ENCODE measurements at places on chromosomes 3 and 15.

- DNase-seq: no peak
Measured at GRCh38 chr3:120708408-120708807, 26.4 kb upstream of the HGD start.

GRCh38 chr15:84057714-84058331 lies 177.8 kb upstream of the GOLGA6L4 start:
- DNase-seq: no peak

- no peak for DNase-seq
Measured at GRCh38 chr3:124992041-124992440, 57.5 kb upstream of the MUC13 start.

DNA sequence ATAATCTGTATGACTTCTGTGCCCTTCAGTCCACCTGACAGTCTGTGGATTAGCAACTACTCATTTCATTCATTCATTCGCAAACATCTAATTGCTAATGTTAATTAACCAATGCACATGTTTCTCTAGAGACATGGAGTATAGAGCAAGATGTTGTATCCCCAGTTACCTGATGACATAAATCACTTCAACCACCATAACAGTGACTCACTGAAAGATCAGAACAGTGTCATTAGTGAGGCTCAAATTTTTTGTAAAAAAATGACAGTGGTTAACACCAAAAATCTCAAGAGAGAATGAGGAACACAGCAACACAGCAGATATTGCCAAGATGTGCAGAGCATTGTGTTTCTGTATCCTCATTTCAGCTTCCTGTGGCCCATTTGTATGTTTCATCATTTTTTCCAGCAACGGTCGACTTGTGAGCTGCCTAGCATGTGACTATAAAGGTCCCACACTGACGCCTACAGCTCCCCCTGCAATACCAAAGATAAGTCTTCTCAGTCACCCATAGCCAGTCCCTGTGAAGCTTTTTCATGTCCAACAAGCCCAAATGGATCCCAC lies 3.7 kb upstream of the PLD1 start:
- DNase-seq: no peak

GRCh38 chr15:39167164-39168058 lies 413.5 kb upstream of the THBS1 start:
- no peak for DNase-seq

- no peak for DNase-seq
Measured at GRCh38 chr15:84681831-84682230, 23.8 kb upstream of the NMB start.

DNA sequence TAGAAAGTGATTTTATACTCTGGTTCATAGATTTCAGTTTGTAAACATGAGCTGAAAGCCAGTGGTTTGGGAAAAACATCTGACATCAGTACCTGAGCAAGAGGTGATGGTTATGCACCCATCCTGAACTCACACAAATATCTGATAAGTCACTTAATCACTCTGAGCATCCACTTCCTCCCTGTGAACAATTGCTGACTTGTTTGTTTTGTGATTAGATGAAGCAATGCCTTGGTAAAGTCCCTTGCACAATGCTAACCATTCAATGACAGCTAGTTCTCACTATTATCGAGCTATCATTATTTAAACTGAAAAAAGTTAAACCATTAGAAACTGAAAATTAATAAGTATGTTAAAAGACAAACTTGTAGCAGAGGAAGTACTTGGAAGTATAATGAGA lies 303.0 kb downstream of the PLOD2 start:
- no peak for DNase-seq

DNA sequence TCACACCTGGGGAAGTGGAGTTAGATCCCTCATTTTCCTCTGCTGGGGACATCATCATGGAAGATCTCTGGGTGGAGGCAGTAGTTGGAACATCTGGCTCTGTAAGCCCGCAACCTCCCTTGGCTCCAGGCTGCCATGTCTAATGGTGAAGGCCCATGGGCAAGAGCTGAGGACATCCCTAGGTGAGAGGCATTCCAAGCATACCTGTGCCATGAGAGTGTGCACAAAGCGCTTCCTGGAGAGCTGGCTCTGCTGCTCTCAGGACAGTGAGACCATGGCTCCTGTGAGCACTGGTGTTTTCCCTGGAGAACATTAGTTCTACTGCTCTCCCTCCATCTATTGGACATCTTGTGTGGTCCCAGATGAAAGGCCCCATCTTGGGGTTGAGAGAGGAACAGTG lies 7.7 kb downstream of the MAPKAPK3 start:
- peak; percentile 89 for DNase-seq

DNA sequence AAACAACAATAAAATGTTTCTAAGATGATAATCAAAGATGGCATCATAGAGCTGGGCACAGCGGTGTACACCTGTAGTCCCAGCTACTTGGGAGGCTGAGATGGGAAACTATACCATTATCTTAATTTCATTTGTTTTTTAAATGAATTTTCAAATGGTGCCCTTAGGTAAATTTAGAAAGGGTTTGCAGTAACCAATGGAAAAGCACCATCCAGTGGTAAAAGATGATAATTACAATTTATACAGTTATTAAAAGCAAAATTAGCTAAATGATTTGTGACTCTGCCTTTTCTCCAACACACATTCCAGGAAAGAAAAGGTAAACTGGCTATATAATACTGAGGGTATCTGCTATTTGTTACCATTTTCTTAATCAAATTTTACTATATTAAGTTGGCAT lies 14.4 kb upstream of the ANKRD28 start:
- peak; percentile 15 for DNase-seq

GRCh38 chr3:172145031-172145686 lies 105.8 kb downstream of the FNDC3B start:
- DNase-seq: no peak

DNA sequence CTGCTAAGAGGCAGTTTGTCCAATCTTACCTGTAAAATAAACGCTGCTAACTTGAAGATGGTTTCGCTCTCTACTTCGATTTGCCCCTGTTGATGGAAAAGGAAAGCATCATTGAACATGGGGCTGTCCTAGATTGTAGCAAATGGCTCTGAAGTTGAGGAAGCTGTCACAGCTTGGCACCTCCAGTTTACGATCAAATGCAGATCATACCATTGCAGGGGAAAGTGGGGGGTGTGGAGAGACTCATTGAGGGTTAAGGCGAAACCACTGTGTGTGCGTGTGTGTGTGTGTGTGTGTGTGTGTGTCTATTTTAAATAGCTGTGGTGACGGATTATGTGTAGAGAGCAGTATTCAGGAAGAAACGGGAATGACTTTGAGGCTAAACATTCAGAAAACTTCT lies 127.6 kb upstream of the LMOD3 start:
- DNase-seq: no peak

GRCh38 chr3:190497811-190498210 lies 16.1 kb upstream of the IL1RAP start:
- DNase-seq: no peak

GRCh38 chr15:39888243-39888642 lies 31.8 kb downstream of the GPR176 start:
- DNase-seq: no peak

DNA sequence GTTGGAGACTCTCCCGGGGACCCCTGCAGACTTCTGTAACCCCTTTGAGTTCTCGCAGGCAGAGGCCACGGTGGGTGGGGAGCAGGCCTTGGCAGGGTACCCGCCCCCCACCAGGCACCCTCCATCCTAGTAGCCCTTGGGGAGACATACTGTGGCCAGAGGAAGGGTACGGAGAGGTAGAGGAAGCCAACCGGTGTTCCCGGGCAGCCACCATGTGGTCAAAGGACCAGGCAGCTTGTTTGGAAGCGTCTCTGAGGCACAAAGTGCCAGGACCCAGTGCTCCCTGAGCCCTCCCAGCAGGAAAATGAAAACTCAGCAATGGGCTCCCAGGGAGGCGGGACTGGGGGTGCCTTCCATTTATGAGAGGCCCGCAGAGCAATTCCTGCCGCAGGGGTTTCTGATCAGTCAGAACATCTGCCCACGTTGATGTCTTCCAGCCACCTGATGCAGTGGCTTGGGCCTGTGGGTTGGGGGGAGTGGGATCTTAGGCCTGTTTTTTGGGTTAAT lies 53.0 kb upstream of the CGNL1 start:
- no peak for DNase-seq

GRCh38 chr15:74443100-74443909 lies 9.5 kb upstream of the SEMA7A start:
- no peak for DNase-seq

DNA sequence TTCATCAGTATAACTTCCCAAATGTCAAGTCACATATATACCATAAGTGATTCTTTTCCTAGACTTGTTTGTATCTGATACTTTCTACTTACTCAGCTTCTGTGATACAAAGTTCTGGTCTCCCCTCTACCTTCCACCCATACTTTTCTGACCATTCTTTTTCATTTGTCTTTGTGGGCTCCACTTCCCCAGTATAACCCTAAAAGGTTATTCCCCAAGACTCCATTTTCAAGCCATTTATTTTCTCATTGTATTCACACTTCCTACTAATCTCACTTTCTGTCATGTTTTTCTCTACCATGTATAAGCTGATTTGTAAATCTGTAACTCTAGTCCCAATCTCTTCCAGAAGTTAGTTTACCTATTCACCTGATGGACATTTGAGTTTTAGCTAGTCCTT lies 34.0 kb downstream of the IQCB1 start:
- no peak for DNase-seq

DNA sequence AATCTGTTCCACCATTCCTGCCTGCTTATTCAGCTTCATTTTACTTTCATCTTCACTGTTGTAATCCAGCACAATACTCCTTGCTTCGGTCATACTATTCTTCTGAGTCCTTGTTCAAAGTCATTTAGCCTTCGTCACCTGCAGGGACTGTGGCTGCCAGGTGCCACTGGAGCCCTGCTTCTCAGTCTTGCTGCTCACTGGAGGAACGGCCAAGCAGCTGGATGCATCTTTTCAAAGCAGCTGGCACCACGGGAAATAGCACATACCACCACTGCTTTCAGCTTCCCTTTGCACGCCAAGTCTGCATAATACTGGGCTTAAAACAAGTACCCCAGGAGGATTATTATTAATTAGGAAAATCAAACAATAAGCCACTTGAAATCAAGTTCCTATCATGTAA lies 287.6 kb downstream of the BCHE start:
- DNase-seq: no peak

DNA sequence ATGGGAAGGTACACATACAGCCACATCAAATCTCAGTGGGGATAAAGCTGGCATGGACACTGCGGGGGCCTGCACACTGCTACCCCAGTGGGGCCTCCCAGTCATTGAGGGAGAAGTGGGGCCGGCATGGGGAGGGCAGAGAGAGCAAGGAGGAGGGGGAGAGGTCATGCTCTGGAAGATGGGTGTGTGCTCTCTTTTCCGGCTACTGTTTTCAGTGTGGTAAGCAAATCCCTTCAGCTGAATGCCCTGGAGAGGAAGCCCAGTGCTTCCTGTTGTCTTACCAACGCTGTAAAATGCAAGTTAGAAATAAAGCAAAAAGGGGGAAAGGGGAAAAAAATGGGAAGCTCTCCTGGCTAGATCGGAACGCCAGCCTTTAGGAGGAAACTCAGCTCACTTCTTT lies 30.8 kb downstream of the NRROS start:
- no peak for DNase-seq

DNA sequence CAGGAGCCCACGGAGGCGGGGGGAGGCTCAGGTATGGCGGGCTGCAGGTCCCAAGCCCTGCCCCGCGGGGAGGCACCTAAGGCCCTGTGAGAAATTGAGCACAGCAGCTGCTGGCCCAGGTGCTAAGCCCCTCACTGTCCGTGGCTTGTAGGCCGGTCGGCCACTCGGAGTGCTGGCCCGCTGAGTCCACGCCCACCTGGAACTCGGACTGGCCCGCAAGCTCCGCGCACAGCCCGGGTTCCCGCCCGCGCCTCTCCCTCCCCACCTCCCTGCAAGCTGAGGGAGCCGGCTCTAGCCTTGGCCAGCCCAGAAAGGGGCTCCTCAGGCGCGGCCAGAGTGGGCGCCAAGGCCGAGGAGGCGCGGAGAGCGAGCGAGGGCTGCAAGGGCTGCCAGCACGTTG lies 12.2 kb upstream of the KCNMB3 start:
- DNase-seq: no peak

DNA sequence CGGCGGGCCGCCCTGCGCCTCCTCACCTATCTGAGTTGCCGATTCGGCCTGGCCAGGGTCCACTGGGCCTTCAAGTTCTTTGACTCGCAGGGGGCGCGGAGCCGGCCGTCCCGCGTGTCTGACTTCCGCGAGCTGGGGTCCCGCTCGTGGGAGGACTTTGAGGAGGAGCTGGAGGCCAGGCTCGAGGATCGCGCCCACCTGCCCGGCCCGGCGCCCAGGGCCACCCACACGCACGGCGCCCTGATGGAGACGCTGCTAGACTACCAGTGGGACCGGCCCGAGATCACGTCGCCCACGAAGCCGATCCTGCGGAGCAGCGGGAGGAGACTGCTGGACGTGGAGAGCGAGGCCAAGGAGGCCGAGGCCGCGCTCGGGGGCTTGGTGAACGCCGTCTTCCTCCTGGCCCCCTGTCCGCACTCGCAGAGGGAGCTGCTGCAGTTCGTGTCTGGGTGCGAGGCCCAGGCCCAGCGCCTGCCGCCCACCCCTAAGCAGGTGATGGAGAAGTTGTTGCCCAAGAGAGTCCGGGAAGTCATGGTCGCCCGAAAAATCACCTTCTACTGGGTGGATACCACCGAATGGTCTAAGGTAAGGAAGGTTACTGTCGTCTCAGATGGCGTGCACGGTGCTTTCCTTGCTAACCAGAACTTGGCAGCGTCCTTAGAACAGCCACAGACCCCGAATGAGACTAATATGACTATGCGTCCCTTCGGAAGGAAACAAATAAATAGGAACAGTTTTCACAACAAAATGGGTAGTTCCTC lies 567 bp downstream of the TICRR start:
- peak; percentile 14 for DNase-seq

GRCh38 chr15:90379263-90379662 lies 8.8 kb upstream of the IQGAP1 start:
- no peak for DNase-seq

GRCh38 chr3:13837751-13838150 lies 42.1 kb downstream of the WNT7A start:
- DNase-seq: no peak

DNA sequence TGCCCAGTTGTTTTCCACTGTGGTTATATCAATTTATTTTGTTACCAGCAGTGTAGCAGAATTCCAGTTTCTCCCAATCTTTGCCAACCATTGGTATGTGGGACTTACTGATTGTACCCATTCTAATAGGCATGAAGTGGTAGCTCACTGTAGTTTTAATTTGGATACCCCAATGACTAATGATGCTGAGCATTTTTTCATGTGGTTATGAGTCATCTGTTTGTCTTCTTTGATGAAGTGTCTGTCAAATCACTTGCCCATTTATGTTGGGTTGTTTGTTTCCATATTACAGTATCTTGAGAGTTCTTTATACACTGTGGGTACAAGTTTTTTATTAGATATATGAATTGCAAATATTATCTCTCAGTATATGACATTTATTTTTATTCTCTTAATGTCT lies 644.3 kb downstream of the NR2F2 start:
- peak; percentile 84 for DNase-seq

All from SW480 (cell line).